ENCODE measurements at places on chromosomes 2 and 18.

DNA sequence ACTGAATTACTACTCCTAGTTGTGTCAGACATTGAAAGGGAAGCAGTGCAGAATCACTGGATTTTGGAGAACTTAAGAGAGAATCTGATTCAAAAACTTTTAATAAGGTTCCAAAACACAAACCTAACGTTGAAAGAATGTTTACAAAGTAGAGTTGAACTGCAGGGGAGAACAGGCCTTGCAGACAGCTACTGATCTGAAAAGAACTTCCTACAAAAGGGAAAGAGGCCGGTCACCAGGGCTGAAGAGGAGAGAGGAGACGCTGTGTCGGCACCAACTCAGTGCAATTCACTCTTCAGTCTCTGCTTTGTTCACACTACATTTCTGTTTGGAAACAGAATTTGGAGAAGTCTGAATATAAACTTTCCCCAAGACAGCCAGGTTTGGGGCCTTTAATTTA, 124.0 kb downstream of the GAREM1 start:
- DNase-seq, result no peak

DNA sequence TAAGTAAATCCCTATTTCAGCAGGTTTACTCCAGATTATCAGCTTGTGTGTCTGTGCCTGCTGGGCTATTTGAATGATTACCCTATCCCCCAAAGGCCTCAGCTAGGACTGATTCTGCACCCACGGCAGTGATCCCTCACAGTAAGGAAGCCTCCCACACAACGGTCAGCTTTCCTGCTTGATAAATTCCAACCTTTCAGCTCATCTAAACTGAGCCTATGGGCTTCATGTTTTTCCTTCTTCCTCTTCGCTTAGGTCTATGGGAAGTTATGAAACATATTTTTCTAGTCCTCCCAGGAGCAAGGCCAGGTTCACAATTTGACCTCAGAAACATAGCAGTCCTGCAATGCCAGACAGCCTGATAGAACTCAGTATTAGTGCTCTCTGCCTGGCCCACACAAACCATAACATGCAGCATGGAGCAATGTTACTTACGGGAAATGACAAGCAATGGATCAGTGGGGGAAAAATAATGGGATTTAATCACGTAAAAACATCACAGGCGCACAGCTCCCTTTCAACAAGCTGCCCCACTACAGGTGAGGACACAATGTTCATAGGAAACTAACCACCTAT, 170.9 kb downstream of the ZNF521 start:
- DNase-seq, result no peak

GRCh38 chr2:48433682-48434081, 96.3 kb upstream of the STON1 start:
- DNase-seq, result no peak

DNA sequence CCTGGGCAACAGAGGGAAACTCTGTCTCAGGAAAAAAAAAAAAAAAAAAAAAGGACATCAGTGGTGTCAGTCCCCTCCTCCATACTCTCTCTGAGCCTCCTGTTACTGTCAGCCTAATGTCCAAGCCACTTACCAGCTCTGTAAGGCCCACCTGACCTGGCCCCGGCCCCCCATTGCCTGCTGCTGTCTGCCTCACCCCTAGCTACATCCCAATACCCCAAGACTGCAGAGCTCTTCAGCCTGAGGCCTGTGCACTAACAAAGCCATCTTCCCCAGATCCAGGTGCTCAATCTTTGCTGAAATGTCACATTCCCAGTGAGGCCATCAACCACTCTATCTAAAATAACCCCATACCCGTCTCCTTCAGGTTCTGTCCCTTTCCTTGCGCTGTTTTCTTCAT, 5.7 kb downstream of the ARMC9 start:
- DNase-seq, result no peak

DNA sequence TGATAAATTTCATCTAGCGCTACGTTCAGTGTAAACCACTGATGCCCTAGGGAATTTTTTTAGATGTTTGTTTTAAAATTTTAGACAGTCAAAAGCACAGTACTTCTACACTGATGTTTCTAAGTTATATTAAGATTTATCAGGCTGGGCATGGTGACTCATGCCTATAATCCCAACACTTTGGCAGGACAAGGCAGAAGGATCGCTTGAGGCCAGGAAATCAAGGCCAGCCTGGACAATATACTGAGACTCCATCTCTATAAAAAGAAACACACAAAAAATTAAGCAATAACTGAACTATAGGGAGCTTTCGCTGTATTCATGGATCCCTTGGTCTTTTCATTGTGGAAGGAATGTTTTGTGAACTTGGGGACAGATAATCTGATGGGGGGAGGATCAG, 50.6 kb upstream of the MAPRE2 start:
- no peak for DNase-seq

DNA sequence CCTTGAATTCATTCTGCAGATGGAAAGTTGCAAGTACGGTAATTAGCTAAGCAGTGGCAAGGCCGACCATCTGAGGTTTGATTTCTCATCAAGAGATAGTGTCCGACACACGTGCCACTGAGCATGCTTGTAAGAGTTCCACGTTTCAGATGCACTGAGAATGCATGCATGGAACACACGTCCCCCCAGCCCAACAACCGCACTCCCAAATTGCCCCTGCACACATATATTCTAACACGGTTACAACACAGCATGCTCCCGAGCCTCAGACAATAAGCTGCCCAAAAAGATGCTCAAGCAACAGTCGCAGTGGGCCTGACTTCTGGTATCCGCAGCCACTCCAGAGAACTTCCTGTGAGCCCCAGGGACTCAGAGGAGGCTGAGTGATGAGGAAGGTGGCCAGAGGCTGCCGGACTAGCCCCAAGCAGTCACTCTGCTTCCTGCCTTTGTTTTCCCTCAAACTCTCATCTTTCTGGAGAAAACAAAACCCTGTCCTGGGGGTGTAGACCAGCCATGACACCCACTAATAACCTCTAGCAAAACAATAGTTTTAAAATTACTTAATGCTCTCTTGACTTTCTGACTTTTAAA, 204.0 kb downstream of the TGIF1 start:
- DNase-seq, result no peak

DNA sequence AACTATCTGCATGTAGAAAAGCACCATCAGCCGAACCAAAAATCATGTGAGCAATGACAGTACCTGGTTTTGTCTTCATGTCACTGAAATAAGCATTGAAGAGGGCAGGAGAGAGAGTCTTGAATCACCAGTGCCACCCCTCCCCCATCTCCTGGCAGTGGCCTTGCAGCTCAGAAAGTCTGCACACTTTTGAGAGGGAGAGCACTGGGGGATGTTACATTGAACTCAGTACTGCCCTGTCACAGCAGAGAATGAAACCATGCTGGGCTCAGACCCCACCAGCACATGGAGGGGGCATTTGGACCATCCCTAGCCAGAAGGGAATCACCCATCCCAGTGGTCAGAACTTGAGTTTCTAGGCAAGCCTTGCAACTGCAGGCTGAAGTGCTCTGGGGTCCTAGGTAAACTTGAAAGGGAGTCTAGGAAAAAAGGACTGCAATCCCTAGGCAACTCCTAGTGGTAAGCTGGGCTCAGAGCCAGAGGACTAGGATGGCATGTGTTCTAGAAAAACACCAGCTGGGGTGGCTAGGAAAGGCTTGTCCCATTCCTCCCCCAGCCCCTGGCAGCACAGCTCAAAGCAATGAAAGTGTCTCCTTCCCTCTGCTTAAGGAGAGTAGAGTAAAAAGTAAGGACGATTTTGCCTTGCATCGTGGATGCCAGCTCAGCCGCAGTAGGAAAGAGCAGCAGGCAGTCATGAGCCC, 259.9 kb upstream of the MYT1L start:
- no peak for DNase-seq

DNA sequence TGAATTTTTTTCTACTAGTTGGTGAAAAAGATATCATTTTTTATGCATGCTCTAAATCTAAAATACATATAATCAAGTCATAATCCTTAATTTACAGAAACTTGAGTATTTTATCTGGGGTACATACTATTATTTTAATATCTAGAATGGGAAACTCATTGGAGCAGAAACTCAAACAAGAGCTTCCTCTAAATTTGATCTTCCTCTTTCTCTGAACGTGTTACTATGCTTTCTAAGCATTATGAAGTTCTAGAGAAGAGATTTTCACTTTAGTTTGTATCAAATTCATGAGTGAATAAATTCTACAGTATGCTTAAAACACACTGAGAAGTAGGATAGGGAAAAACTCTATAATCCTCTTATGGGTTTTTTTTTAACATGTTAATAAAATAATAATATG, 20.6 kb upstream of the SLC38A11 start:
- no peak for DNase-seq

DNA sequence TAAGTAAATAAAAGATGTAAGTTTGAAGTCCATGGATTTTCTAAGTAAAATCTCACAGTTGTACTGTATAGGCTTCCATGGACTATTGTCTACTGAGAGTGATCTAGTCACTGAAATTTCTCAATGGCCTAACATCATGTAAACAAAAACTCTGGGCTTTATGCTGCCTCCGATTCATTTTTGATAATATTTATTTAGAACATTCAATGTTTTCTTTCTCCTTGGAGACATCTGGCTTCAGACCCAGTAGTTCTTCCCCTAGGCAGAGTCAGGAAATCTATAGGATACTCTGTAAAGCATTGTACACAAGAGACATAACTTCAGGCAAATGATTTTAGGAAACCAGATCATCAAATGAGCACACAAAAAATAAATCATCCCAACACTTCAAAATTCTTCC, 1208.6 kb upstream of the ZEB2 start:
- DNase-seq, result no peak

- DNase-seq, result no peak
Measured at GRCh38 chr2:107806901-107807300, 19.8 kb upstream of the RGPD4 start.

DNA sequence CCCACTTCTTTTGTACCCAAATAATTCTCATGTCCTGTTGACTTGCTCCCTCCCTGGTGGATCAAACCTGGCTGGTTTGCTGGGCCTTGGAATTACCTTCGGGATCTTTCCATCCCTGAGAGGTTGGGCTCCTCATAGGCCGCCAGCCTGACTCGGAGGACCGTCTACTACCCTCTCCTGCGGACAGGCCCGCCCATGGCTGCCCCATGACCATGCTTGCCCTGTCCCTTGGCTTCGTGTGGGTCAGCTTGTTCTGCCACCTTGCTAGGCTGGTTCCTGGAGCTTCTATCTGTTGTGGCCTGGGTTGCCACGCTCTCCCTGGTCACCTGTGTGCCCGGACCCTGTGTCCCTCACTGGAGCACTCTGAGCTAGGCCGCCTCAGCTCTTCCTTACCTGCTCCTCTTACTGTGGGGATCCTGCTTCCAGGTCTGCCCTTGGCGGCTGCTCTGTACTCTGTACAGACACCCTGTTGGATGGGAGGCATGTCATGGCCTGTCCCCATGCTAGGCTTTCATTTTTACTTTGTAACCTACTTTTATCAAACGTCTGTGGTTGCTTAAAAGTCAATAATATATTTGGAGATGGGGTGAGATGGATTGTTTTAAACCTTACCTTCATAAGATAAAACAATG, 29.7 kb upstream of the FHL2 start:
- no peak for DNase-seq

- no peak for DNase-seq
Measured at GRCh38 chr18:75200071-75200470, 8.9 kb downstream of the PTGR3 start.
